Transverse colon (tissue), 4 donors: ENCODE measurements at places on chromosomes 5 and 9.
A peak's percentile ranks its signal among the peaks of the same experiment; 100 is the strongest.

GRCh38 chr5:24161559-24161958 lies 483.2 kb downstream of the CDH10 start:
- no peak for DNase-seq

DNA sequence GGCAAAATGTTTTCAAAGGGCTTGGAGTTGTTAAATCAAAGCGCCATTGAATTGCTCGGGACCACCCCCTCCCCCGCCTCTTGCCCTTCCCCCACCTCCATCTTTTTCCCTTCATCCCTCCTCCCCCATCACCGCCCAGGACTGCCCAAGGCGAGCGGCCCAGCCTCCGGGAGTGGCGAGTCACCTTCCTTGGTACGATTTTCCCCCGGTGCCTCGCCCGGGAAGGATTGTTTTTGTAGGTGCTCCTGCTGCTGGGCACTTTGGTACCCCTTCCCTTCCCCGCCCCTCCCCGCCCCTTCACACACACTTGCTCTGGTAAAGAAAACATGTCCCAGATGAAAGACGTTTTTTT lies 61.2 kb downstream of the TMEM174 start:
- no peak for DNase-seq

GRCh38 chr5:1312993-1313833 lies 18.3 kb upstream of the TERT start:
- DNase-seq = peak; percentile 55

GRCh38 chr5:137822984-137823383 lies 44.7 kb upstream of the MYOT start:
- no peak for DNase-seq

DNA sequence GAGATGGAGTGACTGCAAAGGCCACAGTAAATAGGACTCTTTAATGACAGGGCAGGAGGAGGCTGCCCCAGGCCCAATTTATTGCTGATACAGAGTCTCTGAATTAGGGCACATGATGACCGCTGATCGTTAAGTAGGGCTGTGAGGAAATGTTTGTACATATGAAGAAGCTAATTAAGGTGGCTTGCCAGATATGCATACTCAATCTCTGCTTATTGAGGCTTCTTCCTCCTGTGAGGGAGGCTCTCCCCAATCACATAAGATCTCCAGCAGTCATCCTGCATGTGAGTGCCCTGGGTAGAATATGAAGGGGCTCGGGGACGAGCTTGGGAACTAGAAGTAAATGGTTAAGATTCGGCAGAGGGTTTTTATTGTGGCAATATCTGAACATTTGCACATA lies 8.2 kb upstream of the CD180 start:
- DNase-seq = no peak
